RWPE1 (cell line): ENCODE measurements at places on chromosomes 2 and 18.

GRCh38 chr2:217688494-217688893 lies 314.3 kb downstream of the TNS1 start:
- no peak for DNase-seq

DNA sequence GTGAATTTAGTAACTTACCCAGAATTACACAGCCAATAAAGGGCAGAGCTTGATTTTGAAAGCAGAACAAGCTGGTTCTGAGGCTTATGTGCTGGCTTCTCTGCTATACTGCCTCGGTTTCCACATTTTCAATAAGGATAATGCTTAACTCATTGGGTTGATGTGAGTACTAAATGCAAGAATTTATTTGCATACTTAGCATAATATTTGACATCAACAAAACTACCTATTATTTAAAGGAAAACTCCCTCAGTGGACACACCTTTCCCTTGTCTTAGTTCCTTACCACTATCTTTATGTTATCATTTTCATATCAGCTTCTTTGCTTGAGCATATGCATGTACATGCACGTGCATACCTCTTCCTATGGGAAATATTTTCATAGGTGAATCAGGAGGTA lies 3.0 kb upstream of the TGFA start:
- no peak for DNase-seq

DNA sequence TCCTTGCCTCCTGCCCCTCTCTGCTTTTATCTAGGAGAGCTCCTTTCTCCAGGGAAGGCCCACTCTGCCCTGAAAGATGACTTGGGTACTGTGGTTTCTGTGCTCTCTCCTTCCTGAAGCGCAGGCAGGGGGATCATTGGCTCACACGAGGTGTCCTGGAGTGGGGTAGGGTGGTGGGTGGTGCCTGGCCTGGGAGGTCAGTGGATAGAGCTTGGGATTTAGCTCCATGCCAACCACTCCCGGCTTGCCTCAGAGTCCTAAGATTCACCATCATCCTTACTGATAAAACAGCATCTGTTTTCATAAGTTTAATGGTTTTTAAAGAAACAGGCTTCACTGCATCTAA lies 63.1 kb downstream of the CIB4 start:
- DNase-seq = no peak

GRCh38 chr2:209331291-209331844 lies 92.5 kb upstream of the MAP2 start:
- DNase-seq = peak; percentile 15

DNA sequence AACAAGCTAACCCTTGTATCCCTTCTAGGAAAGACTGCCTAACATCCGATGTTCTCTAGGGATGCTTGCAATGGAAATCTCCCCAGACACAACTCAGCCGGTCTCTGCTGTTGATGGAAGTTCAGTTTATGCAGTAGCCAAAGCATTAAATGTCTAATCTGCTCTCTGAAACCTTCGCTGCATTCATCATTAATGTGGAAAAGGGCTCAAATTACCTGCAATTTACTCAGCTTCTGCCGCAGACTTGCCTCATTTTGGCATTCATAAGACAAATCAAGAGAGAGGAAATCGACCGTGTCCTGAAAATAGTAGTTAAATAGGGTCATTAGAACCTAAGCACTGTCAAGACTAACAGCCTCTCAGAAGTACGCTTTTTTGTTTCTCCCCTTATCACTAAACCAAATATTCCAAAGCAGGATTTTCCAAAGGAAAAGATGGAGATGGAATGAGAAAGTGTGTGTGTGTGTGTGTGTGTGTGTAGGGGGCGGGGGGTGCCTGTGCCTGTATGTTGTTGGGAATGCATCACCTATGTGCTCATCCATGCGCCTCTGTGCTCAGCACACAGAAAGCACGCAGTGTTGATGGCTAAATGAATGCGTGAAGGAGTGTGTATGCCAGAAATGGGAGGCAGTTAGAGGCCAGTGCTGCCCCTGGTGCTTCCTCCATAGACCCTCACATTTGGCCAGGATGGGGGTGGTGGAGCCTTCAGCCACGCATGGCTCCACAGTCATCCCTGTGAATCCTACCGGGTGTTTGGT lies 7.4 kb downstream of the LCT start:
- DNase-seq = no peak

DNA sequence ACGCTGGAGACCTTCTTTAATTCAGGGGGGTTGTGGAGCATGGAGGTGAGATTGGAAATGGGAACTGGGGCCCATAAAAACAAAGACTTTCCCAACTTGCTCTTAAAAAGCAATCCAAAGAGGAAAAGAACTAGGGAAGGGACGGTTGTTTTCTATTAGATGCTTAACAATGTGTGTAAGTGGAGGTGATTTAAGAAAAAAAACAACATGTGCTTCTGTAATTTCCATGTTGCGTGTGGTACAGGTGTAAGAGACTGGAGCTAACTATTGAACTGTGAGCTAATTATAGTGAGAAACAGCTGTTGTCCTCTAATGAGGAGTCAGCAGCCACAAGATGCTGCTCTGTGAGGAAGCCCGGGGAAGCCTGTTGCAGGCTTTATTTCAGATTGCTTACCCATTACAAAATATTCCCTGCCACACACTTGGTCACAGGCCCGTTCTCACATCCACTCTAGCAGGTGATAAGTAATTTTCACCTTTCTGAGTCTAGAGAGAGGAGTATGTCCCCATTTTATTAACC lies 280.6 kb upstream of the PARD3B start:
- DNase-seq = no peak

- DNase-seq = no peak
Observed at GRCh38 chr2:127704641-127705390, 3.5 kb downstream of the SFT2D3 start.

DNA sequence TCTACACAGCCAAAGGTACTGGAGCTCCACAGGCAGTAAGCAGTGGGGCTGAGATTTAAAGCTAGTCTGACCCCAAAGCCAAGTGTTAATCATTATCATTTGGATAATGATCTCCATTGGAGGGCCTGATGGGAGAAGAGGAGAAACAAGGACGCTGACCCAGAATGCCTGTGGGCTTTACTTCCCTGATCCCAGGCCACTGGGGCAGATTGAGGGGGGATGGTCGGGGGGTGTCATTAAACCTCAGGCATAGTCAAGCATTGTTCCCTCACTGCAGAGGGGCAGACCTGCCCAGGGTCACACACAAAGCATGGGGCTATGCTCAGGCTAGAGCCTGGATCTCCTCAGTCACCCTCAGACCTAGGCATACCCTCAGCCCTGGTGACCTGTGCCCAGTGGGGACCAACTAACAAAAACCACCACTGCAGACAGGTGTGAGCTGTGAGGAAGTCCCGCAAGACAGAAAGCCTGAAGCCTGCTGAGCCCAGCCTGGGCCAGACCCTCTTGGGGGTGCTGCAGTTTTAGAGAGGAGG lies 53.4 kb downstream of the SDC1 start:
- no peak for DNase-seq

- no peak for DNase-seq
Observed at GRCh38 chr2:157315901-157316300, 9.7 kb downstream of the ERMN start.

- no peak for DNase-seq
Observed at GRCh38 chr2:137339051-137339450, 573.7 kb downstream of the THSD7B start.

- DNase-seq = peak; percentile 98
Observed at GRCh38 chr2:28583899-28584553, 88.2 kb downstream of the PLB1 start.

DNA sequence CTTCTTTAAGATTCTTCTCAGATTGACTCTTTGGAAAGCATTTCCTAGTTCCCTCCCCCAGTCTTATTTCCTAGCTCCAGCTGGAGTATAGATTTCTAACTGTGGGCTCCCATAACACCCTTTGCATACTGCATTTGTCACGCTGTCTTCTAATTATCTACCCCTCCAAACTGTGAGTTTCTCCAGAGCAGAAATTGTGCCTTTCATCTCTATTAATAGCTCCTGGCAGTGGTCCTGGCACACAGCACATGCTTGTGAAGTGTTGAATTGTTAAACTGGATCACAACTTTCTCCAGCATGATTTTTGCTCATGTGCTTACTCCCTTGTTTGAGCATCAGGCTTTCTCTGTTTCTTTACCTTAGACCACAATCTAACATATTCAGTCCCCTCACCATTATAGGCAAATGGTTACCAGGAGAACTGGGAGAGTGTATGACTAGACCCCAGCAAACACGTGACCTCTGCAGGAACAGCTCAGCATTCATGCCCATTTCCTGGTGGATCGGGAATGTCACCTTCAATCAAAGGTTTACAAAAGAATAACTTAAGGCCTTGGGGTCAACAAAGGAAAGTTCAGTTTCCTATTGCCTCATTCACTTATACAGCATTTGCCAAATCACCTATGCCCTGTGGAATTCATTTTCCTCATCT lies 175.7 kb upstream of the TANK start:
- DNase-seq = no peak

DNA sequence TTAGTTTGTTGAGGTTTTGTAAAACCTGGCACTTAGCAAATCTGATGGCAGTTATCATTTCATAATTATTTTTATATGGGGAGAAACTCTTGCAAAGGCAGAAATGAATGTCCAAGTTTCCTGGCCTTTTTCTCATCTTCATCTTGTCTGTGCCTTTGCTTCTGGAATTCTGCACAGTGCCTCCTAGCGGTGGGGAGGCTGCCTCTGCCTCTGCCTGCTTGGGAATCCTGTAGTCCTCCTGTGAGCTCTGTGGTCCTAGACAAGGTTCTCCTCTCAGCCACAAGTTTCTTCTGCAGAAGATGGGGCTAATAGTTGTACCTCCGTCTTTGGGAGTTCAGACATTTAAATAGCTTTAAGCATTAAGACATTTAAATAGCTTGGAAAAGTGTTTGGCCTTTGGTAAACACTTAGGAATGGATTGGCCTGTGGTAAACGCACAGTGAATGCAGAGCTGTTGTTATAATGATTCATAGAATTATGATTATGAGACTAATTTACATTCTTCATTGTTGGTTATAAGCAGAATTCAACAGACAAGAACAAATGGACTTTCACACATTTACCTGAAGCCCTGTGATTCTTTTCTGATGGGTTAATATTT lies 101.2 kb downstream of the ZNF236 start:
- DNase-seq = no peak

- DNase-seq = no peak
Observed at GRCh38 chr2:208279236-208279635, 13.2 kb downstream of the PIKFYVE start.

- no peak for DNase-seq
Observed at GRCh38 chr18:12751891-12752290, 49.0 kb downstream of the PSMG2 start.

- no peak for DNase-seq
Observed at GRCh38 chr18:27803957-27804356, 373.0 kb downstream of the CDH2 start.

DNA sequence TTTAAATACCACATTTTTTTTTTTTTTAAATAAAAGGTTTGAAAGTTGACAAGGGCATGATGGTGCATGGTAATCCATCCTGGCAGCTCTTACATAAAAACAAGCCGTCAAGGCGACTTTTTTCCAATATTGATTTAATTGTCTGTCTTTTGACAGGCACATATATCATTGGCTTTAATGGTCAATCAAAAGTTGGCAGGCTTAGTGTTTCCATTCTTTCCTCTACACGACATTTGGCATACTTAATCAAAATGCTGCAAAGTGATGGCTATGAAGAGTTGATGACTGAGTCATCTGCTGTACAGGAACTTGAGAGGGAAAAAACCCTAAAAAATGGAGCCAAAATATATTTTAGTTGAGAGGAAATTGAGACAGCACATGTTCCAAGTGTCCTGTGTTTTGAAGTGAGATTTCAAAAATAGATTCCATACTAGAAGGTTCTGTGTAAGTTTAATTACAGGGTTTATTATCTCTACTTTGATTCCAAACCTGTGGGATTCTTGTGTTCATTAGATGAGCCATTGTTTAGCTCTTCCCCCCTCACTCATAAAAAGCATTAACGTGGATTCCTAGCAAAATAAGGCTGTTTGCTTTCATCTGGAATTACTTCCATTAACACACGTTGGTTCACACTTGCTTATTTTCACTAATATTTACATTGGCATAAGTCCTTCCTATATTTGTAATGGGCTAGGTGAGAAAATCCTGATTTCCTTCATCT lies 3.2 kb downstream of the TSHZ1 start:
- DNase-seq = no peak

- DNase-seq = no peak
Observed at GRCh38 chr2:194128810-194129209, 1528.2 kb upstream of the SLC39A10 start.

- no peak for DNase-seq
Observed at GRCh38 chr18:77321823-77322805, 72.5 kb downstream of the GALR1 start.

GRCh38 chr2:25697559-25698341 lies 24.4 kb upstream of the DTNB start:
- DNase-seq = no peak

GRCh38 chr18:31373641-31374040 lies 2.9 kb upstream of the DSG4 start:
- no peak for DNase-seq

- DNase-seq = peak; percentile 71
Observed at GRCh38 chr2:27262379-27263286, at the start of gene SLC30A3. Gene SLC30A3 (minus strand): TSS chr2:27263047. CDS start chr2:27262906, 141 bp downstream.

GRCh38 chr18:33606621-33607020 lies 28.6 kb downstream of the ASXL3 start:
- no peak for DNase-seq

DNA sequence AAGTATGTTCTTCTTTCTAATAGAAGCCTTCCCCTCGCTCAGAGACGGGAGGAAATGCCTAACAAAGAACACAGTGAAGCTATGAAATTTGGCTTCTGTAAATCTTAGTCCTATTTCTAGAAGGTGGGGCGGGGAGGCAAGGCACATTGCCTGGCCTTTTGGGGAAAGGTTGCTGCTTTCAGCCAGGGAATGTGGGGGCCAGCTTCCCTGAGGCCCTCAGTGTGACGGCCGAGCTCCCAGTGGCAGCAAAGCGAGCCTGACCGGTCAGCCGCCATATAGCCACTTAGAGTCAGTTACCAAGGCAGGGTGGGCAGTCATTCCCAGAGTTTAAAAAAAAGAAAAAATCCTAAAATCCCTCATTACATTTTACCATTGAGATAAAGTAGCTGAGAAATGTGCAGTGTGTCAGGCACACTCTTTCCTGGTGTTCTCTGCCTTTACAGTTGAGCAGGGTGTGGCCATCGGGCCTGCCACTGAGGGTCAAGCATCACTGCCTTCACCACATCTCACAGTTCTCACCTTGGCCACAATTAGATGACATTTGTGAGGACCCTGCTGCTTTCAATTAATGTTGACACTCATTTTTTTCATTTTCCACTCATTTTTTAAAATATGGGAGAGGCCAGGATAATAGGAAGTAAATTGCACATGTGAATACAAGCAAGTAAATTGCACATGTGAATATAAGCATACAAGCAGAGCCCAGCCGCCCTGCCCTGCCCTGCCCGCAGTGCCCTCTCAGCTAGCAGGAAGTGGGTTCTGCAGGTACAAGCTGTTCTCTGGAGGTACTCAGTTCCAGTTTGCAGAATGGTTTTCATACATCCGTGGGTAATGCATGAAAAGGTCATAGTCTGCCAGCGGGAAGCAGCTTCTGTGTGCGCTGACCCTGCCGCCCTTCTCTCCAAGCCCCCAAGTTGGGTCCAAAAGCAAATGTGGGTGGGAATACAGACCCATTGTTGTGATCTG lies 76.9 kb downstream of the WDSUB1 start:
- no peak for DNase-seq

GRCh38 chr2:124476291-124476690 lies 451.2 kb downstream of the CNTNAP5 start:
- peak; percentile 9 for DNase-seq
